ENCODE measurements at places on chromosomes 11 and 22.

GRCh38 chr22:26922806-26923205 is 265.4 kb downstream of the MIAT start:
- DNase-seq, result peak; percentile 8

DNA sequence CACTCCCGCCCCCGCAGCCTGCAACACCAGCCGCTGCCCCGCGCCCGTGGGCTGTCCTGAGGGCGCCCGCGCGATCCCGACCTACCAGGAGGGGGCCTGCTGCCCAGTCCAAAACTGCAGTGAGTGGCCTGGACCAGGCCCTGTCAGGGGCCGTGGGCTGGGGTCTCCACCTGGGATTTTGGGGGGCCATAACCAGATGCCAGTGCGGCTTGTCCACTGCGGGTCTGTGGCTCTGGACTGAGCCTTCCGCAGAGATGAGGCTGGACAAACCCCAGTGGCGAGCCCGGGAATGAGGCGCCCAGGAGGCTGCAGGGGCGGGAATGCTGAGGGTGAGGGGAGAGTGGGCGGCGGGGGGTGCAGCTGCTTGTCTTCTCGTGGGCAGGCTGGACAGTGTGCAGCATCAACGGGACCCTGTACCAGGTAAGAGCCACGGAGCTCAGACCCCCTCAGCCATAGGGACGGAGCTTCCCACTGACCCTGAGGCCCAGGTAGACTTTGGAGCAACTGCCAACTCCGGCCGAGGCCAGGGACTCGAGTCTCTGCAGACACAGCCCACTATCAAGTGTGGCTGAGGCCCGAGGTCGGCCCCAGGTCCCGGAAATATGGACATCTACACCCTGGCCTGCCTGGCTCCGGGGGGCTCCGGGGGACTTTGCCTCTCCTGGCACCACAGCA is 24.8 kb upstream of the MUC5B start:
- DNase-seq, result no peak

DNA sequence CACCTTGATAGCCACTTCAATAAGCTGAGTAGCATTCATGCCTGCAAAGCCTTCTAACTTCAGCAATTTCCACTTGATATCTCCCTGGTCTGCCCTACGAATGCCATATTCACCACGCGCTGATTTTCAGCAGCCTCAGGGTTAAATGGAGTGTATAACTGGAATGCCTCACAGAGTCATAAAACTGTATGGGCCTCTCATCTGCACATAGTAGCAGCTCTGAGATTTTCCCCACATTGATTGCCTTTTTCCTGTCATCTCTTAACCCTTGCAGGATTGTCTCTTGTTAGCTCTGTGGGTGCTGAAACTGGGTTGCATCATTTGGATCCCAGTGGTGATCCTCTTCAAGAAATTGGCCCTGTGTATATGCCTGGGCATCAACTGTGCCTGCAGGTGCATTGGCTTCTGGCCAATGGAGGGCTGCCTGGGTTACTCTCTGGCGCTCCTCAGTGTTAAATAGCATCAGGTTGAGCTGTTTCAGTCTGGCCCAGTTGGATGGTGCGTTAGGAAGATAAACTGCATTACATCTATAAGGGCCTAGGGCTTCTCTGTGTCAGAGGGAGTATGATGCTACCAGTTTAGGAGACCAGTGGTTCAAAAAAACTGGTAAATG is 17.4 kb upstream of the GLYATL1 start:
- no peak for DNase-seq

- no peak for DNase-seq
These were observed 29.8 kb upstream of the NFAM1 start for GRCh38 chr22:42462016-42462415.

DNA sequence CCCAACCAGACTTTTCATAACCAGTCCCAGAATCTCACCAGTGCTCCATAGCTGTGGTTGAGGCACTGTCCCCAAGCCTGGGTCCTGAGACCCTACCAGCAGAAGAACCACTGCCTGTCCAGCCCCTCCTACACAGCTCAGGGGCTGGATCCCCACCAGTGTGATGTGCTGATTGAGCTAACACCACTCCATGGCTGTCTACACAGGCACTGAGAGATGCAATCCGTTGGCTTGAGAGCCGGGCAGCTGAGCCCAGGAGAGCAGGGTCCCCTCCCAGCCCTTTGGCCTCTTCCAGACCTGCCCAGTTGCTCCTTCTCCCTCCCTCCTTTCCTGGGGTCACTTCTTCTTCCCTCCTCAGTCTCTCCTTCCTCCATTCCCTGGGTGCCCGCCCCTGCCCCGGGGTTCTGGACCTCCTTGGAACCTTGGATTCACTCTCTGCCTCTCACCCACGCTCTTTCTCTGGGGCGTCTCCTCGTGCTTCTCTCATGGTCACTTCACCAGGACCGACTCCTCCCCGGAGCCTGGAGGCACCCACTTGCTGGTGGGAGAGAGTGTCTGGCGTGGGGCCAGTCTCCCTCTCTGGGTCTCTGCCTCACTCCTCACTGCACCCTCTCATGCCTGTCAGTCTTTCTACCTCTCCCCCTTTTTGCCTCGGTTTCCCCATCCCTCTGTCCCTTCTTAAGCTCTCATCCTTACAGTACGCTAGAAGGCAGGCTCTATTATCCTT is 706 bp upstream of the SCYL1 start:
- no peak for DNase-seq

GRCh38 chr11:79025622-79026021 is 415.2 kb downstream of the TENM4 start:
- DNase-seq, result no peak

- no peak for DNase-seq
These were observed 25.9 kb downstream of the MRGPRG start for GRCh38 chr11:3192511-3193372.

- no peak for DNase-seq
These were observed 45.4 kb downstream of the TIMP3 start for GRCh38 chr22:32846780-32847491.

DNA sequence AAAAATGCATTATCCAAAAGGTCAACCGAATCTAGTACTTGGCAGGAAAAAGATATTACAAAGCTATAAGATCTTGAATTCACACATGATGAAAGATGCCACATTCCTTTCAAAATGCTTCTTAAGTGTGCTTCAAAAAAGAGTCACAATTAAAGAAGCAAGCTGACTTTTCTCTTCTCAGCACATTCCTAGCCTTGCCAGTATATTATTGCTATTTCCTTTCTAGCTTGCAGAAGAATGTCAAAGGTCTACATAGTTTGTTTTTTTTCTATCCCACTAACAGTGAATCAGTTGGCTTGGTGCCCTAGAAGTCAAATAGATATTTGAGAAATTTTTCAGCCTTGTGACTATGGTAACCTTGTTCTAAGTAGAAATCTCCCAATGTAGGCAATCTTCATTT is 56.8 kb downstream of the GUCY1A2 start:
- no peak for DNase-seq

DNA sequence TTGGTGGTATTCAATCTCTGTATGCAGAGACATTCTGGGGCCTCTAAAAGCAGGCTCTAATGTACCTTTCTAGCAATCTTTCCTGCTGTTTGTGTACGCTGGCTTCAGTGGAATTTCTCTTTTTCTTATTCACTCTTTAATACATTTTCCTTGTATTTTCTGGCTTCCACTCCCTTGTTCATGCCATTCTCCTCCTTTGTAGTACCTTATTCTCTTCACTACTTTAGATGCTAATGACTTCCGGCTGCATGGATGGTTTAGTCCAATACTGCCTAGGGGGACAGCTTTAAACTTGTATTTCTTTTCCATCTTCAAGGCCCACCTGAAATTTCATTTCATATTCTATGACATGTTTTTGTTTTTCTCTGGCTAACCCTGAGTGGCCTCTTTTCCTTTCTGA is 40.2 kb downstream of the DDX10 start:
- DNase-seq, result no peak

GRCh38 chr11:58530236-58530635 is 22.3 kb upstream of the OR5B21 start:
- no peak for DNase-seq

- DNase-seq, result no peak
These were observed 7.5 kb downstream of the SERPING1 start for GRCh38 chr11:57605028-57605420.

DNA sequence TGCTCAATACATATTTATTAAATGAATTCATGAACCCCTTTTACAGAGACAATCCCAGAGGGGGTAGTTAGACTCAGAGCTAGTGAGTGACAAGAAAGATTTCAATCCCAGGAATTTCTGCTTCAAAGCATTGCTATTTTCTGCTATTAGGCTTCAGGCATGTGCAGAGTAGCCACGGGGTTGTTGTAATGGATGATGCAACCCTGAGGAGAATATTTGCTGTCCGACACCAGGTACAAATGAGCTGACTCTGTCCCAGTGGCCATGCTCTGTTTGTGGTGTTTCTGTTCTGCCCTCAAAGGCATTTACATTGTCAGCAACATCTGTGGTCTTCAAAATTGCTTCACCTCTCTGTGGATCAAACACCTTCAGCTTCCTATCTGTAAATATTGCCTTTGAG is 102.6 kb downstream of the CSNK2A3 start:
- DNase-seq, result no peak
